Pons (tissue), 1 donor: ENCODE measurements at places on chromosomes 7 and 10.

DNA sequence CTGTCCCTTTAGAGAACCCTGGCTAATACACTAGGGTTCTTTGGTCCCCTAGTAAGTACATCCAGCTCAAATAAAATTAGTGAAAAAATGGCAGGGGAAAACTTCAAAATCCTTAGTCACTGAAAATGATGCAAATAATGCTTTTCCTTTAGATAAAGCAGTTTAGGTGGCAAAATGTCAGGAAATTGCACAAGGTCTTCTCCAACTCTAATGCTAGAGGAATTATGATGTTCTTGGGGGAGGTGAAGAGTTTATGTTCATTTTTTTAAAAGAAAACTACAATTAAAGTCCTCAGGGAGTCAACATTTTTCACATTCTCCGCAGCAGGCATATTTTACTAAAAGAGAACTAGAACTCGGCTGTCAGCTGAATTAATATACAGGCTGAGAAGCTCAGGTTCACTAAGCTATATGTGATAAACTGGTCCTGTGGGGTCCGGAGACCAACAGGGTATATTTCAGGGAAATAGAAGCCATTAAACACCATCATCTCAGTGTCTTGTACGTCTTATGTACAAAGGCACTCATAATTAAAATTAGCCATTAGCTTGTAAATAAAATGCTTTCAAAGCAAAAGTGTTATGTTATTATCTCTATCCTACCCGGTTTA is 1164.7 kb upstream of the AUTS2 start:
- no peak for DNase-seq

DNA sequence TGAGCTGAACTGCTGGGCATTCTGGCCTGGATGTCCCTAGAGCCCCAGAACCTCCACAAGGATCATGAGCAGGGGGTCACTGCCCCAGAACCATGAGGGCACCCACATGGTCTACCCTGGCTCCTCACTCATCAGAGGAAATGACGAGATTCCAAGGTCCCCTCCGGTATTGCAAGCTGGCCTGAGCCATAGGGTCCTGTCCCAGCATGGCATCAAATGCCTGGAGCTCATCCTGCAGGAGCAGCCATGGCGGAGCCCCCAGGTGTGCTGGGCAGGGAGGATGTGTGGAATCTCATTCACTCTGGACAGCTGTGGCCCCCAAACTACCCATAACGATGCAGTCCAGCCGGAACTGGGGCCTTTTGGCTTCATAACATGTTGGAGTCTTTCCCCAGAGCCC is 66.6 kb upstream of the ANTXRL start:
- no peak for DNase-seq

GRCh38 chr7:116571037-116571436 is 46.2 kb downstream of the CAV1 start:
- no peak for DNase-seq

DNA sequence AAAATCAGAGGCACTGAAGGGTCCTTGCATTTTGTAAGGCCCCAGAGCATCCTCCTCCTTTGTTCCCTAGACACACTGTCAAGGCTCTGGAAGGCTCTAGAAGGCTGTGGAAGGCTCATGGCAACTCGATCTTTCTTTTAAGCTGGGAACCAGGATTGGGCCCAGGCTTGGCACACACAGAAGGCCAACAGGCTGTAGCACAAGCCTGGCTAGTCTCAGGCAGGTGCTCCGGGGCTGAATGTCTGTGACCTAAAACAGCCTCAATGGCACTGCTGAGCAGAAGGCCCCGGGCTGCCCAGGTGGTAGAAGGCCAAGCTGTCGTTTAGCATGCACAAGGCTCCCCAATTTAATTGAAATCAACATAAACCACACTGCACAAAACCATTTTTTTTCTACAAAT is 55.7 kb downstream of the PRKAG2 start:
- DNase-seq = no peak

- peak; percentile 14 for DNase-seq
Measured at GRCh38 chr10:8487346-8487745, 432.9 kb downstream of the GATA3 start.

DNA sequence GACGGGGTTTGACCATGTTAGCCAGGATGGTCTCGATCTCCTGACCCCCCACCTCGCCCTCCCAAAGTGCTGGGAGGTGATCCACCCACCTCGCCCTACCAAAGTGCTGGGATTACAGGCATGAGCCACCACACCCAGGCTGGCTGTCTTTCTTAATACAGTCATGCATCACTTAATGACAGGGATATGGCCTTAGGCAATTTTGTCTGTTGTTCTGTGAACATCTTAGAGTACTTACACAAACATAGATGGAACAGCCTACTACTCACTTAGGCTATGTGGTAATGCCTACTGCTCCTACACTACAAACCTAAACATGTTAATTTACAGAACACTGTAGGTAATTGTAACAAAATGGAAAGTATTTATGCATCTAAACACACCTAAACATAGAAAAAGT is 106.6 kb upstream of the KCNMA1 start:
- DNase-seq = no peak

DNA sequence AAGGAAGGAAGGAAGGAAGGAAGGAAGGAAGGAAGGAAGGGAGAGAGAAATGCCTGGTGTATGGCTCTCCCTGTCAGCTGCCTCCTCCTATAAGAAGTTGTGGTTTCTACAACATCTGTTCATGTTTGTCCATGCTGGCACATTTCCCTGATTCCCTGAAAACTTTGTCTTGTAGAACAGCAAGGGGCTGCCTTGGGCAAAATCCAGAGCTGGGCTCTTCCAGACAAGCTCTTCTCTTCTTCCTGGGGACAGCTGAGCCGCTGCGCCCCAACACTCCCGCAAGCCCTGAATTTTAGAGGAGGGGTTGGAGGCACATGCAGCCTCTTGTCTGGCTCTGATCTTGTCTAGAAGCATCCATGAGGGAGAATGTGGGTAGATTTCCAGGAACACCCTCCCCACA is 282.0 kb upstream of the ADARB2 start:
- no peak for DNase-seq

DNA sequence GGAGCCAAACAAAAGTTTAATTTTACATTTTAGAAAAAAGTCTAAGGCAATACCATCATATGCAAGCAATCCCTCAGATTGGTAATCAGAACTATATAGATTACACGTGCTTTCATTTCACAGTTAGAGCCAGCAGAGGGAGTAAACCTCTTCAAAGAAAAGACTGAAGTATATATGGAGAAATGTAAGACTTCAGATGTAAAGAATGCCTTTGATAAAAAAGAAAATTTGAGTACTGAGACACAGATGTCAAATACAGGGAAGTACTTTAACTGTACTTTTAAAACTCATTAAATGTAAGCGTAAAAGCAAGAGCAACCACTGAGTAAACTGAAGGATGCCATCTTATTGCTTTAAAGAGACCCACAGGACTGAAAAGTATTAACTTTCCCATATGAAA is 101.4 kb upstream of the FAM133B start:
- peak; percentile 79 for DNase-seq

- DNase-seq = no peak
Measured at GRCh38 chr10:49050366-49050765, 65.0 kb downstream of the VSTM4 start.

GRCh38 chr7:24942226-24942625 is 37.8 kb downstream of the OSBPL3 start:
- DNase-seq = no peak

DNA sequence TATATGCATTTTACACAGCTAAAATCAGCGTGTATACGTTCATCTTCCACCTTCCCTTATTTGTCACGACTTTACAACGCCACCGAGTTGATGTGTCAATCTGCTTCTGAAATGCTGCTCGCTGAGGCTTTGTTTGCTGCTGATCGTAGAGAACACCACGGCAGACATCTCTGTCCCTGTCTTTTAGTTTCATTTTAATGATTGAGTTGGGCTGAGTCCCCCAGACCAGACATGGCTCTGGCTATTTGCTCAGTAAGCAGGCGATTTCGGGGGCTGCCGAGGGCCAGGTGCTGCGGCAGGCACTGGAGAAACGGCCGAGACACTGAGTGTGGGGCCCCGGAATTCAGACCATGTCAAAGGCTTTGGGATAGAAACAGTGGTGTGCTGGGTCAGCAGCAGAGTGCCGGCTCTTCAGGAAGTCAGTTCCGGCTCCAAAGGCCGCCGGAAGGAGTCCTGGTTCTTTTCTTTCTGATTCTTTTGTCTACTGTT is 5.0 kb downstream of the LRRC27 start:
- peak; percentile 17 for DNase-seq

DNA sequence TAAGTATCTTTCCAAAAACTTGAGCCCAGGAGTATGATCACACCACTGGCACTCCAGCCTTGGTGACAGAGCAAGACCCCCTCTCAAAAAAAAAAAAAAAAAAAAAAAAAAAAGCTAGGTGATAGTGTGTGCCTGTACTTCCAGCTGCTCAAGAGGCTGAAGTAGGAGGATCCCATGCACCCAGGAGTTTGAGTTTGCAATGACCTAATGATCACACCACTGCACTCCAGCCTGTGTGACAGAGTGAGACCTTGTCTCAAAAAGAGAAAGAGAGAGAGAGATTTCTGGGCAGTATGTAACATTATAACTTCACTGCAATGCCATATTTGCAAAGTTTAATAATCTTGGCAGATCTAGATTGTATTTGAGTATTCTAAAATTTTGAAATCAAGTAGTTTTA is 47.6 kb downstream of the AKAP9 start:
- DNase-seq = no peak

GRCh38 chr7:92854501-92855238 is 18.3 kb upstream of the CDK6 start:
- DNase-seq = no peak

- no peak for DNase-seq
Measured at GRCh38 chr7:50814166-50814565, 31.5 kb upstream of the GRB10 start.

GRCh38 chr10:72056113-72056512 is 32.2 kb downstream of the SPOCK2 start:
- DNase-seq = no peak

- DNase-seq = peak; percentile 34
Measured at GRCh38 chr10:104642658-104643302, 1.7 kb downstream of the SORCS3 start.

DNA sequence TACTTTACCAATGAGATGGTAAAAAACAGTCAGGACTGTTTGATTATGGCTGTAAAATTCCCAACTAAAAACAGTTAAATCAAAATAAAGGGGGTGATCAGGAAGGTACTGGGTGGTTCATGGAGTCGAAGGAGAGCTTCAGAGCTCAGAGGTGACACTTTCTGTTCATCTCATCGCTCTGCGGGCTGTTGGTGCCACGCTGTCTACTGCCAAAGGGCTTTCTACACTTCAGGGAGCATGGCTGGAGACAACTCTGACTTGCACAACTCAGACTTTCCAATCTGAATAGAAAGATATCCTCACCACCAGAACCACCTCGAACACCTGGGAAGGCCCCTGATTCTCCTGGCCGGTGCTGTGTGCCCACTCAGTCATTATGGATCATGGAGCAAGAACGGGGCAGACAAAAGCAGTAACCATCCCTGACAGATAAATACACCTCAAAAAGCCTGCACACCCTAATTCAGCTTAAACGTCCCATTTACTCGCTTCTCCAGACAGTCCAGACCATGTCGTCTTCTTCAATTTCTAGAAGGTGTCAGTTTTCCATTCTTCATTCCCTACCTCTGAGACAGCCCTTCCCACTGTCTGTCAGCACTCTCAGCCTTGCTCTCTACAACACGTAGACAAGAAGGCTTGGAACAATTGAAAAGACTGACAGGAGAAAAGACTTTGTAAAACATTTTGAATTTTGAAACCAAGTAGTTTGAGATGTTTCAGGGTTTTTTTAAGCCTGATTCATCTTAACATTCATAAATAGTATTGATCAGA is 348.7 kb upstream of the NFE2L3 start:
- no peak for DNase-seq

DNA sequence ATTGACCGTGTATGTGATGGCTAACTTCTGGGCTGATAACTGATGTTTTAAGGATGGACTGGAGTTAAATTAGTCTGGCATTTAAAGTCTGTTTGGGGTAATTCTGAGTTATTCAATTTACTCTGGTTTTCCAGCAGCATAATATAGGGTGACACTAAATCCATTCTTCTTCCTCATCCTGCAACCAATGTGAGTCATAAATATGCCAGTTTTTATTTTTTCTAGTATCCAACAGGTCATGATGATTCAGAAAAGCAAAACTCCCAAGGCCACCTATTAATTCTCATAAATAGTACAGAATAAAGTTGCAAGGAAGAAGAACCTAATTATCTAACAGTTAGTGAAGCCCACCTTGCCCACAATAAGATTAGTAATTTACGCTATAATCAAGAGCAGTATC is 7.5 kb upstream of the EPHB6 start:
- no peak for DNase-seq

GRCh38 chr10:30865141-30865926 is 166.3 kb downstream of the ZNF438 start:
- no peak for DNase-seq

DNA sequence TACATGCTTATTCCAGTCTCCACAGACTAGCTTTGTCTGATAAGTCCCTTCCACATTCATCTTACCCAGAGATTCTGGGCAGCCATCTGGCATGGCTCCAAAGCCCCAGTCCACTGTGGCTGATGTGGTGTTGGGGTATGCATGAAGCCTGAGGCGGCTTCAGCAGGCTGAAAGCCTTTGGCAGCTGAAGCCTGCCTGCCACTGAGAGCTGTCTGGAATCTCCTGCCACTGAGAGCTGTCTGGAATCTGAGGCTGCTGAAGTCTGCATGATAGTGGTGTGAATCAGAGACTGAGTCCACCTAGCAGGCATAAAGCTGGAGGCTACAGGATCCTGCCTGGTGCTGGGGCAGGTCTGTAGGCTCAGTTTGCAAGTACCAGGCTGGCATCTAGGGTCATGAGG is 87.1 kb downstream of the DYNC1I1 start:
- DNase-seq = no peak

DNA sequence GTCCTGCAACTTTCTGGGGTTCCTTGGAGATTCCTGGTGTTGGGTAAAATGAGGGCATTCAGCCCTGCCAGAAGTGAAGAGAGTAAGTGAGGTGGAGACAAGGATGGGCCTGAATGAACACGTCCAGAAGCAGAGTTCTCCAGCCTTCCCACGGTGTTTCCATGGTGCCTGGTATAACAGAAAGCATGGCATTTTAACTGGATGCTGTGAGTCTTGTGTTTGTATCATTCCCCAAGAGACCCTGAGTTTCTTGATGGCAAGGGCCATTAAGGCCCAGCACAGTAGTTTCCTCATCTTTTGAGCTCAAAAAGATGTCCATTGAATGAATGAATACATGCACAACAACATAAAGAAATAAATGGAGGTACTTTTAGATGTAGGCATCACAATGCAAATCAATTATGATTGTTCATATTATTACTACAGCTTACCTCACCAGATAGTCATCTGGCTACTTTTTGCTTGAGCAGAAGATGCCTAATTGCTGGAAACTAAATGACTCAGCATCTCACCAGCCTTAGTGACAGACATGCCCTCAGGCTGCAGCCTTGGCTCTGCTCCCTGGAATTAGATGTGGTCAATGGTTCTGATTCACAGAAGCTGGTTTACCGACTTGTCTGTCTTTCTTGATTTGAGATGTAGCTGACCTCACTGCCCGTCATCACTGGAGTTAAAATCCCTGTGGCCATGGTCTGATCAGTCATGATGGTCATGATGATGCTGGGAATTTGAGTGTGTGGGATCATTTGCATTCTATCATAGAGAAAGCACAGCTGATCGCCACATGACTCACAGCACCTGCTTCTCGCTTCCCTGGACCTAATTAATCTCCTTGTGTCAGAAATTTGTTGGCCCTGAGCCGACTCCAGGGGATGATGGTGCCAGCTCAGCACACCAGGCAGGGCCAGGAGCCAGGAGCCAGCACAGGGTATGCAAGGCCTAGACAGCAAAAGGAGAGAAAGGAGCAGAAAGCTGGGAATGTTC is 83.9 kb downstream of the CXCL12 start:
- DNase-seq = no peak
